ENCODE measurements at places on chromosomes 1 and 21.

- DNase-seq = no peak
These were observed 10.2 kb downstream of the PRKAB2 start for GRCh38 chr1:147162093-147162492.

- DNase-seq = no peak
These were observed 229.7 kb upstream of the TMEM51 start for GRCh38 chr1:14923727-14924452.

DNA sequence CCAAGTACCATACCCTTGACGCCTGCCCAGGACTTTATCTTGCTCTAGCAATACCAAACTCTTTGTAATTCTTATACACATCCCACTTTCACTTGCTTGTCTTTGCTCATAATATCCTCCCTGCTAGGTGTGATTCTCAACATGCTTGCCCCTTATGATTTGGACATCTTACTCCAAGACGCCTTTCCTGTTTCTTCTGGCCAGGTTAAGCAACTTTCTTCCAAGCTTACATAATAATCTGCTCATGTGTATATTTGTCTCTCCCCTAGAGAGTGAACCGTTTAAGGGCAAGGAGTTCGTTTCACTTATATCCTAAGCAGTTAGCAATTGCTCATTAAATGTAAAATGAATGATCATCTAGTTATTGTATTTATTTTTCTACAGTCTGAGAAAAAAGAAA, 21.8 kb downstream of the CRYZL1 start:
- no peak for DNase-seq

- DNase-seq = no peak
These were observed 1.4 kb downstream of the ACADM start for GRCh38 chr1:75725861-75726361.

- no peak for DNase-seq
These were observed 119.7 kb downstream of the PPIAL4G start for GRCh38 chr1:148363439-148363810.

DNA sequence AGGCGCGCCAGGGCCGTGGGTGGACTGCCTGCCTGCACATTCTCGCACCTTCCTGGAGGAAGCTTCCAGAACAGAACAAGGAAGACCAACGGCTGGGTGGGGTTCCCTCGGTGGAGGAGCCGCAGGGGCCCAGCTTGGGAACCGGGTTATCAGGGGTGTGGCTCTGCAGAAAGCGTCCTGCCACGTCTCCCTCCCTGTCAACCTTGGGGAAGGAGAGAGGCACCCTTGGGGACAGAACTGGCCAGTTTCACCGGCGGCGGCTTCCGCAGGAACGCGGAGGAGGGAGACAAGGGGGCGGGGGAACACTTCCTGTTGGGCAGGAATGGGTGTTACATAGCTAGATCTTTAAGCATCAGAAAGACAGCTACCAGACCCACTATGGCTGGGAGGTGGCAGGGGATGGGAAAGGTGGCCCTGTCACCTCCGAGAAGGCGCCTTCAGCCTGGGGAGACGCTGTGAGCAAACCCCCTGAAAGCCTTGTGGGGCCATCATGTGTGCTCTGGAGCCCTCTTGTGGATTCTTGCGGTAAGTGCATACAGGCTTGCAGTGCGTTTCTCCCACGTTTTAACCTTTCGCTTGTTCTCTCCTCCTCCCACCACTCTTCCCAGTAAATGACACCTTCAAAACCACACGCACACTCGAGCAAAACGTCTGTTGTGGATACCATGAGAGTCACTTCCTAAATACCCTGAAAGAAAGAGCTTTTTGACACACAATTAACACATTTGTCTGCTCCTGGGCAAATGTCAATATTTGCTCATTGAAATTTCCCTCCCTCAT, 3.8 kb upstream of the PLEKHA6 start:
- DNase-seq = peak; percentile 75

- no peak for DNase-seq
These were observed 222.3 kb downstream of the RHOU start for GRCh38 chr1:228957535-228957934.

- no peak for DNase-seq
These were observed 13.5 kb upstream of the PEX10 start for GRCh38 chr1:2425892-2426291.

DNA sequence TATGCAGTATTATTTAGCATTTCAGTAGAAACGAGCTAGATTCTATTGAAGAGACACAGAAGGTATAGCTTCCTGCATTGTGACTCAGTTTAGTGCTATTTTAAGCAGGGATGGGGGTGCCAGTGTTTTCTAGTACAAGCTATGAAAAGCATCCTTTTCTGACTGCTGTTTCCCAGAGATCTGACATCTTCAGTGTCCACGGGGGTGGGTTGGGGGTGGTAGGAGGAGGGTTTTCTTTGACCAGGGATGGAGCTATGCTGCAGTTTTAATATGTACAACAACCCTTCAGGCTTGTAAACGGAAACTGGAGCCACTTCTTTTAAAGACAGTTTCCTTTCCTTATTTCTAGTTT, 2.7 kb upstream of the NEGR1 start:
- DNase-seq = no peak

DNA sequence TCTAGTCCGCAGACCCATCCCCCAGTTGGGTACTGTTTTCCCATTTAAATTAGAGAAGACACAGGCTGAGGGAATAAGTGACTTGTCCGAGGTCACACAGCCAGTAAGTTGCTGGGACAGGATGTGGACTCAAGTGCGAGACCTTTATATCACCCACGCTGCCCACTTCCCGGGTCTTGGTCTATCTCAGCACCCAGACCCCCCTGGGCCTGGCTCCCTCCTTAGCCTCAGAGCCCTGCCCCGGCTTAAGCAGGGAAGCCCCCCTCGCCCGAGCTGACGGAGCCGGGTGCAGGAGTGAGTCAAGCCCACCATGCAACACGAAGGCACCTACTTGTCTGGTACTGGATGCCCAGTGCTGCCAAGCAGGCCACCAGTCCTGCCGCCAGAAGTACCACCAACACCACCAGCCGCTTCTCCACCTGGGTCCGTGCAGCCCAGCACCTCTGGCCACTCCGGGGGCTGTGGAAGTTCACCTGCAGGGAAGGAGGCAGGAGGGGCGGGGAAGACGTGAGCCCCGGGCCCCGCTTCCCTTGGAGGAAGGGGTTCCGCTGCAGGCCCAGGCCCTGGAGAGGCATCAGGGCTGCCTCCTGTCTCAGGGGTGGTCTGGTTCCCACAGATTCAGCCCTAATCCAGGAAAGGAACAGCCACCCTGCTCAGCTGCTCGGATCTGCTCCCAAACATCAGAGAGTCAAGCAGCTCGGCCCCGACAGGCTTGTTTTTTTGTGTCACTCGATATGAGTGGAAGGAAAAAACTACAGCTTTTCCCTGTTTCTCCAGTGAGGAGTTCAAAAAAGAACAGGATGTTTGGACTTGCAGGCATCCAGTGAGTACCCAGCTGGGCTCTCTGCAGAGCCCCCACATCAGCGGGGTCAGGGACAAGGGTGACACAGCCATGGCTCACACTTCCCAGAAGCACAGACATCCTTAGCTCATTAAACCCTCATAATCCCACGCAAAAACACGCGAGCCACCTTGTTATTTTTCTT, 11.1 kb downstream of the ECE1 start:
- peak; percentile 60 for DNase-seq

DNA sequence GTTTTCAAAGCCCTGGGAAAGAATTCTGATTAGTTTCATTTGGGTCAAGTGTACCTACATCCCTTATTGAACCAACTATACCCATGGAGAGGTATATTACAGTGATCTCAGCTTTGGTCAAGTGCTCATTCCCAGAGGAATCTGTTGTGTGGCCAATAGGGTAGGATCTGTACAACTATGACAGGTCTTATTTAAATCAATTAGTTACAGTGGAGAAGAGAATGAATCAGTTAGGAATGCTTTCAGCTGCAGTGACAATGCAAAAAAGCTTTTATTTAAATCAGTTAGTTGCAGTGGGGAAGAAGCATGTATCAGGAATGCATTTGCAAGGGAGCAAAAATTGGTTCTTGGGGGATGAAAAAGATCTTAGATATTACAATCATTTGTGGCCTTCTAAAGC, 119.0 kb downstream of the FGGY start:
- DNase-seq = no peak

GRCh38 chr1:37562984-37563383, 6.2 kb downstream of the DNALI1 start:
- no peak for DNase-seq

- DNase-seq = no peak
These were observed 20.2 kb upstream of the S1PR1 start for GRCh38 chr1:101216623-101217022.

- no peak for DNase-seq
These were observed 155.9 kb downstream of the LYPLAL1 start for GRCh38 chr1:219329578-219329977.

DNA sequence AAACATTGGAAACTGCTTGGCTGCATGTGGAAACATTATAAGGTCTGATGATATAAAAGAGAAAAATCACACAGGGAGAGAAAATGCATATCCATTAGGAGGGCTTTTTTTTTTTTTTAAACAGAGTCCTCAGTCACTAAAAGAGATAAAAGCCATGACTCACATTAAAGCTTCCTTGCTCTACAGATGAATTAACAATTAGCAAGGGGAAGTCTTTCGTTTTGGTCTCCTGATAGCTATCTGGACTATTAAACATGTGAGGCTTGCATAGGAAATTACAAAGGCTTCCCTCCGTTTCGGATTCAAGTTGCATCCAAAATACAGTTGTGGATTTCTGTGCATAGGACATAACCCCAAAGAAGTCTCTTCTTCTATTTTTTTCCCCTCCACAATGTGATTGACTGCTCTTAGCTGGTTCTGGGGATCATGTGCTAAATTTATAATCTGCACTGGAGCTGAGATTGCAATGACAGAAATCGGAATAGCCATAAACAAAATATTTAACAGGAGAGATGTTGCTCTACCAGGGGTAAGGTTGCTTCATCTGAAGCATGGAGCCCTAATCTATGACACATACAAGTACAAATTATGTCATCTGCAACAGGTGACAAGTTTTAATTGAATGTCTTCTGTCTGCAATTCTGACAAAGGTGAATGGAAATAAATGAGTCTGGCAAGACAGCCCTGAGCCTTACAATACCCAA, 146.8 kb downstream of the ESRRG start:
- DNase-seq = no peak
